ENCODE measurements at places on chromosomes 2 and 18.

- no peak for DNase-seq
Measured at GRCh38 chr2:222102575-222103349, 196.0 kb downstream of the PAX3 start.

DNA sequence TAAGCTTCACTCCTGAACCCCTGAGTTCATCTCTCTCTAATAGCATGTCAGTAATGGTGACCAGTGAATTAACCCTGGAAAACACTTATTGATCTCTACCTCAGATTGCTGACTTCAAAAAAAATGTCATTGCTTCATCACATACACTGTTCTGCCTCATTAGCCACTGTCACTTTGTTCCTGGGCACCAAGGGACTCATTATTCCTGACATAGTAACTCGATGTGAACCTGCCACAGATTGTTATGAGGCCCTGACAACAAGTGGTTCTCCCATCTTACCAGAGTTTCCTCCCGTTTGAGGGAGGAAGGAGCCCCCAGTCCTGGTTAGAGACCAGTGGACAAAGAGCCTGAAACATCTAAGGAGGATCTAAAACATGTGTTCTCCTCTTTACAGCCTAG, 403.3 kb upstream of the SMIM21 start:
- no peak for DNase-seq

DNA sequence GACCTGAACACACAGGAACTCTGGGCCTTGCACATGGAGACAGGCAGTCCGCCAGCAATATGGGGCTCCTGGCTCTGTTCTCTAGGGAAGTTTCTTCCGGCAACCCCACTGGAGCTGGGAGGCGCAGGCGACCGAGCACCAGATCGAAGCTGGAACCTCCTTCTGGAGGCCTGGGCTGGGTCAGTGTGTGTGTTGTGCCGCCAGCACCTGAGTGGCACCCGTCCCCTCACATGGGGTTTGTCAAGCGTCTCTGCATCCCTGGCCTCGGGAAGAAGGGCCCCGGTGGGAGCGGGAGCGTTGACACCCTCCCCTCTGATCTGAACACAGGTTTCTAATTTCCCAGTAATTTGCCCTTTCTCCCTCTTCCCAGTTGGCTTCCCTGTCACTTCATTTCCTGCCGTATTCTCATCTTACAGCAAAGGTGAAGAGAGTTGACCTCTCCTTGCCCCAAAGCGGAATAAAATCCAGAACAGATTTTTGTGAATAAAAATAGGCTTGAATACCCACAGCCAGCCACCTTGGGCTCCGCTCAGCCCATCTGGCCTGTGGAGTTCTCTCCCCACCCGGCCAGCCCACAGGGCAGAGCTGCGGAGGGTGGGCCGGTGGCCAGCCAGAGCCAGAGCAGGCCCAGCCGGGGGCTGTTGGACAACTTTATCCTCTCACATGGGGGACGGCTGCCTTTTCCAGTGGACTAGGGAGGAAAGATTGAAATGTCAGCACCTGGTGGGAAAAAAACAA, 85.9 kb downstream of the APOB start:
- DNase-seq = peak; percentile 82

DNA sequence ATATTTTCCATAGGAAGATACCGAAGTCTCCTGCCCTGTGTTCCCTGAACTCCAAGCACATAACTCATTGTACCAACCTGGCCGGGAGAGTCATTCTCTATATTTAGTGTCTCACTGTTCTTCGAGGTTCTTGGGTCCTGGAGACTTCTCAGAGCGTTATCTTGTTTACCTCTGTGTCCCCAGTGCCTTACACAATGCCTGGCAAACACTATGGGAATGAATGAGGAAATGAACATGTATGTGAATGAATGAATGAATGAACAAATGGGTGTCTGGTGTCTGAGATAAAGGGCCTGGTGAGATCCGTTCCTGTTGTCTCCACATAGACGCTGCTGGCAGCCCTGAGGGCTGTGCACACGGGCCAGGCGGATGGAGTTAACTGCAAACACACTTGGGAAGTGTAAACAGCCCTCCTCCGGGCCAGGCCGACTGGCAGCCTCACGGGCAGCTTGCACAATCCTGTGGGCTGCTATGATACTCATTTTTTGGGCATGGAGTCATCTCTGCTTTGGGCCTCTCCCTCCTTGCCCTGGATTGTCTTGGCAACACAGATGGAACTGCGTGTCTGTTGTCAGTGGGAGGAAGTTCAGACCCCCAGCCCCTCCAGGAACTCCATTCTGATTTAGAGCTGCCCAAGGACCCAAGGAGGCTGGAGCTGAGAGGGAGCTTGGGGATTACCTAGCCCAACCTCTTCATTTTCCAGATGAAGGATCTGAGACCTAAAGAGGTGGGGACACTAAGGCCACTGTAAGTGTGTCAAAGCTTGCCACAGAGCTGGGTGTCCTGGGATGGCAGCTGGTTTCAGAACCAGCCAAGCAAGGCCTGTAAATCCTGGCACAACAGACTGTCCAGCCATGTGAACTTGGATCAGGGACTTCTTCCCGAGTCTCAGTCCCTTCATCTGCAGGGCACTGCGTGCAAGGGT, 124.4 kb downstream of the INHBB start:
- peak; percentile 92 for DNase-seq

DNA sequence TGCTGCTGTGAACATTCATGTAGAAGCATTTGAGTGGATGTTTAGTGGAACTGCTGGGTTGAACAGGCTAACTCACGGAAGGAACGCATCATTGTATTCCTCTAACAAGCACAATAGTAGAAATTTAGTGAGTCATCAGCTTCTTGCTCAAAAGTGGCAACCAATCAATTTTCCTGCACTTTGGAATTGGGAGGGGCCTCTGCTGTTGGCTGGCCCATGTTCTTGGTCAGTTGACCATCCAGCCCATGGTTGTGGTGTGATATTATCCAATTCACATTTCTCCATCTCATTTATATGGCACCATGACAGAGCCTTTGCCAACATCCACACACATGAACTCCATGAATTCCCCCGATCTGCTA, 95.0 kb downstream of the TNFRSF11A start:
- no peak for DNase-seq

GRCh38 chr2:2646433-2647051, 315.5 kb upstream of the MYT1L start:
- DNase-seq = no peak

DNA sequence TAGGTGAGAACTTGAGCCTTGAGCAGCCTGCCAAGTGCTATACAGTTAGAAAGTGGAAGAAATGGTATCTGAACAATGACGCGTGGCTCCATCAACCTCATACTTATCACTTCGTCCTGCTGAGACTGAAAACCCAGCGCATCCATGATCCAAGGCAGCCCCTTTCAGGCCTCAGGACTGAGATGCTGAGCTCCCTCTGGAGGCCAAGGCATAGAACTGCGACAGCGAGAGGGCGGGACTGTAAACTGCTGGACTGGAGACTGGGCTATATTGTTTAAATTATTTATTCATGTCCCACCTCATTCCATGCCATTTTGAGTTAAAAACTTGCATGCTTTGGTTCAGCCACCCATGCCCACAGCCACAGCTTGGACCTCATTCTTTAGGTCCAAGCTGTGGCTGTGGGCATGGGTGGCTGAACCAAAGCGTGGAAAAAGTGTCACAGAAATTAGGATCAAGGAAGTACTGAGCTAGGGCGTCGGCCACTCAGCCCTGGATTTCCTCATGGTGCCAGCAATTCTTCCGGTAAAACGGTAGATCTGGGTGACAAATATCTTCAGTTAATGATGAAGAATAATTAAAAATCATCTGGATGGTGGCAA, 195.5 kb downstream of the L3MBTL4 start:
- DNase-seq = no peak

GRCh38 chr18:13461469-13461868, 242.9 kb downstream of the LDLRAD4 start:
- no peak for DNase-seq

DNA sequence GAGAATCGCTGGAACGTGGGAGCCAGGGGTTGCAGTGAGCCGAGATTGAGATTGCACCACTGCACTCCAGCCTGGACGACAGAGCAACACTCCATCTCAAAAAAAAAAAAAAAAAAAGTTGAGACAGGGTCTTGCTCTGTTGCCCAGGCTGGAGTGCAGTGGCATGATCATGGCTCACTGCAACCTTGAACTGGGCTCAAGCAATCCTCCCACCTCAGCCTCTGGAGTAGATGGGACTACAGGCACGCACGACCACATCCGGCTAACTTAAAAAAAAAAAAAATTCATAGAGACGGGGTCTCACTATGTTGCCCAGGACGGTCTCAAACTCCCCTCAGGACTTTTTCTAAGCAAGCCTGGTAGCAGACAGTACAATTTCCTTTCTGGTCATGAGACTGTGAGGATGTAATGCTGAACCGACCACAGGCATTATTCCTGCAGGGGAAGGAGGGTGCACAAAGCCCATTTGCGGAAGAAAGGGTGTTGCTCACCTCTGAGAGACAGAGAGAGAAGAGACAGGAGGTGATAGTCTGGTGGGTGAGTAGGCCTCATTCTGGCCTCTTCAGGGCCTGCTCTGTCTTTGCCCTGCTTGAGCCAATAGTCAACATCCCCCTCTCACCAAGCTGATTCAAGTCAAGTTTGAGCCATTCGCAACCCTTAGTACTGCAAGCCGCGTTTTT, 205.3 kb downstream of the ZFP36L2 start:
- no peak for DNase-seq

GRCh38 chr2:45897842-45898241, 246.4 kb downstream of the PRKCE start:
- no peak for DNase-seq

GRCh38 chr2:162261032-162261945, 18.0 kb upstream of the FAP start:
- no peak for DNase-seq

- no peak for DNase-seq
Measured at GRCh38 chr2:101012706-101013181, 10.7 kb downstream of the RPL31 start.

DNA sequence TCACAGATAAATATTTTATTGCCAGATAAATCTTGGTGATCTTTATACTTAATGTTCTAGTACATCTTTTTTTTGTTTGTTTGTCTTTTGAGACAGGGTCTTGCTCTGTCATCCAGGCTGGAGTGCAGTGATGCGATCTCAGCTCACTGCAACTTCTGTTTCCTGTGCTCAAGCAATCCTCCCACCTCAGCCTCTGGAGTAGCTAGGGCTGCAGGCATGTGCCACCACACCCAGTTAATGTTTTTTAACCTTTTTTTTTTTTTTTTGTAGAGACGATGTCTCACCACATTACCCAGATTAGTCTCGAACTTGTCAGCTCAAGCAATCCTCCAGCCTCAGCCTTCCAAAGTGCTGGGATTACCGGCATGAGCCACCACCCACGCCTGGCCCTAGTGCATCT, 9.1 kb upstream of the C1GALT1C1L start:
- DNase-seq = no peak

DNA sequence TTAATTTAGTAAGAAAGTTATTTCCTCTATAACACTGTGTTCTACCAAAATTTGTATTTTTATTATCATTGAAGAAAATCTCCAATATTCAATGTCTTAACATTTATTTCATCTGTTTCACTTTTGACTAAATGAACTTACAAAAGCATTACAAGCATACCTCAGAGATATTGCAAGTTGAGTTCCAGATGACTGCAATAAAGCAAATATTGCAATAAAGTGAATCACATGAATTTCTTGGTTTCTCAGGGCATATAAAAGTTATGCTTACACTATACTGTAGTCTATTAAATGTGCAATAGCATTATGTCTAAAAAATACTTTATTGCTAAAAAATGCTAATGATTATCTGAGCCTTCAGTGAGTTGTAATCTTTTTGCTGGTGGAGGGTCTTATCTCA, 78.3 kb downstream of the TTC32 start:
- no peak for DNase-seq

DNA sequence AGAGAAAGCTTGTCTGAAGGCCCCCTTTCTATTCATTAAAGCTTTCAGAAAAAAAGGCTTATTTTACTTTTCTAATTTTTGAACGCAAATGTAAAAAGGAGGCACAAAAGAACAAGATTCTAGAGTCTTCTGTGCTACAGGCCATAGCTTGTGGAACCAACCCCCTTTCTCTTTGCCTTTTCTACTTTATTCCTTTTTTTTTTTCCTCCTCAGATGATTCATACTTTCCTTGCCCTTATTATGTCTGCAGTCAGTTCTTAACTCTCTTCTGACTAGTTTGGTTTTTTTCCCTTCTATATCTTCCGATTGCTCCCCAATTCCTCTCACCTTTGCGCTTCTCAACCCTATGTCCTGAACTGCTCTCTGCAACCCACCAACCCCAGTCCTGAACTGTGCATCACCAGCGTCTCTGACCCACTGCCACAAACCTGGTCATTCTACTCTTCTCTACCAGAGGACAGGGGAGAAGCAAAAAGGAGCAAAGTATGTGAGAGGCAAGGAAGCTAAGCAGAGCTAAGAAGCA, 56.9 kb upstream of the WIPF1 start:
- DNase-seq = no peak

- no peak for DNase-seq
Measured at GRCh38 chr2:153404792-153405191, 73.8 kb downstream of the RPRM start.

DNA sequence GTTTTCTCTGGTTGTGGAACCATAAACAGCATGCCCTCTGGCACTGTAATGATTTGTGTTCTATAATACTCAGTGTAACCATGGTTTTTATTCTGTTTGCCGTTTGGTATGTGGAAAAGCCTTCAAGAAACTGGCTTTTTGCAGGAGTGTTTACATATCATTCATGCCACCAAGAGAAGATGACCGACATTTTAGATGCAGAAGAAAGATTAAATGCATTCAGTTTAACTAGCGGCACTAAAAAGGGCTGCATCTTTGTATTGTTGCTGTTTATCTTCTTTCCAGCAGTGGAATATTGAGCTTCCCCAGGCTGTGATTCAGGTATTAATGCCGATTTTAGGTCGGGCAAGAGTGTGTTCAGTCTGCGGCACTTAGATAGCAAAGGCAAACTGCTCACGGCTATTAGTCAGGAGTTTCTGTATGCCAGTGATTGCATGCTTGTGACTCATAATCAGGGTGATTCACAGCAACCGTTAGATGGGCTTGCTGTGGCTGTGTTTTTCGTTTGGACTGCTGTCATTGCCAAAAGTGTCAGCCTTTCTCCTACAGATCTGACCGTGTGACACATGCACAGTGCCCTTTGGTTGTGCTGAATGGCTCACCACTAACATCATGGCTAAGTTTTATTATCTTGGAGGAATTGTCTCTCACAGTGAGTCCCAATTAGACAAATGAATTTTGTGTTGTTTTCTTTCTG, 479.7 kb downstream of the PARD3B start:
- DNase-seq = no peak

Measured in mesenteric fat pad (tissue), 1 donor.